ENCODE measurements at places on chromosomes 2 and 18. TPM values are rescaled to one million over a fixed set of nuclear protein-coding genes. Genes with fewer than 3 reads are reported as not detected.

BOLA3 gene
- 17.1 TPM for total RNA-seq

SIX3 gene
- total RNA-seq = 0.52 TPM

NOSTRIN gene
- total RNA-seq = 64.3 TPM

ZNF521 gene
- 3.3 TPM for total RNA-seq

ST6GAL2 gene
- not detected for total RNA-seq

TXNDC2 gene
- total RNA-seq = not detected

SCN2A gene
- total RNA-seq = 1.8 TPM

SCN3A gene
- total RNA-seq = 0.52 TPM

METTL8 gene
- total RNA-seq = 17.4 TPM

PJVK gene
- 4.2 TPM for total RNA-seq

DSC3 gene
- total RNA-seq = 0.26 TPM

DNA sequence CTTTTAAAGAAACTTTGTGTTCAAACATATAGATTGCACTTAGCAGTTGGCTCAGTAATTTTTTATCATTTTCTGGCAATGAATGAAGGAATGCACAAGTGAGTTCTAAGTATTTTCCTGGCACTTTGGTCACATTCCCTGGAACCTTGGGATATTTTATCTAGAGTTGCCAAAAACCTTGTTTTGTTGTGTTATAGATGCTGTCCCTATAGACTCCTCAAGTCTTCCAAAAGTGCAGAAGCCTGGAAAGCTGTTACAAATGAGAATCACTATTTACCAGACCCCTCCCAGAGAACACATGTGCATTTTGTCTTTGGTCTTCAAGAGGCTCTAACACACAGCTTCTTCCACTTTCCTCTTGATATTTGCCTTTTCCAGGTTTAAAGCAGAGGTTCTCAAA, 108.3 kb downstream of the RND3 start:
- no peak overlapping the region for H3K4me3 ChIP-seq
- no peaks in the 10 kb centered on the region for H3K27me3 ChIP-seq
- no peak for DNase-seq
- no peaks in the 10 kb centered on the region for H3K4me1 ChIP-seq
- no peak overlapping the region for H3K27ac ChIP-seq

DNA sequence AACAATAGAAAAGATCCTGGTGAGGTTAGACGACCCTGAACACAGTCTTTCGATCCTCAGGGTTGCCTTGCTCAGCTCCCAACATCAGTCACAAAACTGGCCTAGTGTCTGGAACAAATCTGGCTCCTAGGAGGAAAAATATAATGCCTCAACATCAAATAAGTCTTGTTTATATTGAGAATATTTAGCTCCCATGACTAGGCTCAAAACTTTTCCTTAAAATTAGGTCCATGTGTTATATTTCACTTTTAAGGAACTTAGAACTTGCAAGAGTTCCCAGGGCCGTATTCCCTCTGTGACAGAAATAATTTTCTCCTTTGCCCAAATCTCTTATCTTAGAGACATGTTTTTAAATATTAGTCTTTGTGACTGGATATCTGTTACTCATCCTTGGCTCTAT, 819.7 kb upstream of the ZEB2 start:
- H3K27me3 ChIP-seq = no peaks in the 10 kb centered on the region
- H3K4me3 ChIP-seq = no peak overlapping the region
- DNase-seq = no peak

DNA sequence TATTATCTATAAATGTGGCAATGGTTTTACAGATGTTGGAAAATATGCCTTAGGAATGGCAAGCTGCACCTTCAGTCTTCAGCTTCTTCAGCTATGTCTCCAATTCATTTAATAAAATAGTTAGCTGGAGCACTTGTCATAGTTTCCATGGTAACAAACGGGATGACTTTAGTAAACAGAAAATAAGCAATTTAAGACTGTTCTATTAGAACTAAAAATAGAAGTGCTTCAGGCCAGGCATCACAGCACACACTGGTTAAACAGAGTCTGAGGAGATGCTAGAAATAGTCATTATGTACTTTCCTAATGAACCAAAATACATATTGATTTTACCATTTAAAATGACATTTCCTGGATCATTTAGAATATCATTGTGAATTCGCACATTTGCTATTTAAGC, 195.0 kb downstream of the GCA start:
- no peaks in the 10 kb centered on the region for H3K27me3 ChIP-seq
- H3K27ac ChIP-seq = no peak overlapping the region
- no peak for DNase-seq
- H3K36me3 ChIP-seq = no peaks in the 10 kb centered on the region

- no peak overlapping the region for H3K4me3 ChIP-seq
- H3K36me3 ChIP-seq = no peaks in the 10 kb centered on the region
- no peaks in the 10 kb centered on the region for H3K4me1 ChIP-seq
- H3K27me3 ChIP-seq = no peaks in the 10 kb centered on the region
Measured at GRCh38 chr2:181196401-181196800, 216.0 kb downstream of the UBE2E3 start.

GRCh38 chr2:69017080-69017479, 4.1 kb downstream of the ANTXR1 start:
- H3K27ac ChIP-seq = no peak overlapping the region
- no peaks in the 10 kb centered on the region for H3K36me3 ChIP-seq
- H3K4me3 ChIP-seq = no peak overlapping the region

DNA sequence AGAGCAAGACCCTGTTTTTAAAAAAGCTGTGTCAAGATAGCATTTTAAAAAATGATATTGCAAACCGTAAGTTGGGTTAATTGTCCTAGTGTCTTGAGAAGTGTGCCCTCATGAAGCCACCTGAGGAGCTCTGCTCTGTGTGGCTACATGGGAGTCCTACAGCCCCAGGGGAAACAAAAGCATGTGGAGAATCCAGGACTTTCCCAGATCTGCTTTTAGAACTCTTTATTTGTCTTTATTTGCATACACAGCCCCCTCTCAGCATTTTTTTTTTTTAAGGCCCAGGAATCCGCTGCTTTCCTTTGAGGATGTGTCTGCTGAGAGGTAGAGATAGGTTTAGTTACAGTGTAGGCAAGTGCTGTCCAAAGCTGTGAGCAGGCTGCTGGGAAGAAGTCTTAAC, 219.2 kb downstream of the FHOD3 start:
- H3K36me3 ChIP-seq = no peaks in the 10 kb centered on the region
- no peaks in the 10 kb centered on the region for H3K27me3 ChIP-seq

GRCh38 chr18:13539843-13540476, 186.4 kb downstream of the FAM210A start:
- peaks cover 26% of the 10 kb centered on the region for H3K4me1 ChIP-seq
- no peak for DNase-seq
- H3K36me3 ChIP-seq = no peaks in the 10 kb centered on the region
- no peak overlapping the region for H3K4me3 ChIP-seq

DNA sequence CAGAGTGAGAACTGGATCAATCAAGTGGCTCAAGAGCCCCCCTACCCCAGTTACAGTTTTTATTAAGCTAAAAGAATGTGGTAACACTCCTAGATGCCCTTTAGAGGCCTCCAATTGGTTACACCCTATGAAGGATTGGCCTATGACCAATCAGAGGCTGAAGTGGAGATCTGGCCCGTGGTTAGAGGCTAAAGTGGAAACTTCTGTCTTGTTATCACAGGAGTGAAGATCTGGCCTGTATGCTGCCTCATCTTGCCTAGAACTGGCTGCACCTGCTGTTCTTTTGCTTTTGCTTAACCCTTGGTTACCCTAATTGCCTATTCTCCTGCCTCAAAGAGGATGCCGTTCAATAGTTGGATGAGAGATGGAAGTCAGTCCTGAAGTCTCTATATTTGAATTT, 100.1 kb upstream of the MAP2 start:
- no peak overlapping the region for H3K4me3 ChIP-seq
- H3K36me3 ChIP-seq = no peaks in the 10 kb centered on the region
- H3K4me1 ChIP-seq = peaks cover 17% of the 10 kb centered on the region

- H3K36me3 ChIP-seq = no peaks in the 10 kb centered on the region
- H3K4me1 ChIP-seq = no peaks in the 10 kb centered on the region
- H3K4me3 ChIP-seq = no peak overlapping the region
- no peak overlapping the region for H3K27ac ChIP-seq
- no peak for DNase-seq
Measured at GRCh38 chr2:56347881-56348280, 164.1 kb downstream of the CCDC85A start.

DNA sequence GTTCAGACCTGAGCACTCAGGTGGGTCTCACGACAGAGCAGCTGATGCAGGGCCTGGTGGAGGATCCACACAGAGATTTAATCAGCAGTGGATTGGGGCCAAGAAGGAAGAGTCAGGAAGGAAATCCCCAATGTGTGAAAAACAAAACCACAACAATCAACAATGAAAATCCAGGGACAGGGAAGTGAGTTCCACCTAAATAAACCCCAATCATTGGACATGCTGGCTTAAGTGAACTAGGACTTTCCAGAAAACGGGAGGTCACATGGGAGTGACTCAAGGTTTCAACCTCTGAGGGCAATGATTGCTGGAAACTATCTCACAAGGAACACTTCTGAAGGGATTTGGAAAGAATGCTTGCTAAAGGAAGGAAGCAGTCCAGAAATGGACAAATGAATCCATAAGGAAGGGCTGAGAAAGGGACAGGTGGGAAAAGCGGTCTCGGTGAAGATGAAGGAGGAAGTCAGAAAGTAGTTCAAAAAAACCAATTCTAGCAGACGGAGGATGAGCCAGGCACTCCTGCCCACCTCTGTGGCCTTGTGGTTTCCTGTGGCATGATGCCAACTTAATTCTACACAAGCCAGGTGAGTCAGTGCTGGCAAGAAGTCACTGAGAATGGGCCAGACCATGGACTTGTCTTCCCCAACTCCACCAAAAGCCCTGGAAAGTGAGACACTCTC, 15.4 kb upstream of the XDH start:
- H3K4me3 ChIP-seq = no peak overlapping the region
- DNase-seq = peak; percentile 10
- H3K27me3 ChIP-seq = no peaks in the 10 kb centered on the region
- H3K4me1 ChIP-seq = no peaks in the 10 kb centered on the region
- H3K36me3 ChIP-seq = no peaks in the 10 kb centered on the region
- H3K27ac ChIP-seq = no peak overlapping the region

GRCh38 chr2:240585681-240586197, 795 bp upstream of the CAPN10 start:
- H3K36me3 ChIP-seq = no peaks in the 10 kb centered on the region
- no peak for DNase-seq

DNA sequence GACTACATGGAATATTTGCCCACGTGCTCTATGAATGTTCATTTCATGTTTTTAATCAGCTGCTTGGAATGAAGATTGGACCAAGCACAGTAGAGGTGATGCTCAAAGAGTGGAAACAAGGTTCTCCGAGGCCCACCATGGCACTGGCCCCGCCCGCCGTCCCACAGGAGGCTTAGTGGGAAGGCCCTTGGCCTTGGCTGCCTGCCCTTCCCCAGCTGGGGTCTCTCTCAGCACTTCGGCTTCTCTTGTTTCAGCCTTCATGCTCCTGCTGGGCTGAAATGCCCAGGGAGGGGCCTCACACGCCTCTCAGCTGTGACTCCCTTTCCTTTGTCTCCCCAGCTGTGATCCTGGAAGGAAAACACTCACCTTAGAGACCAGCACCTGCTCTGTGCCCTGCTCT, 833.2 kb downstream of the GALR1 start:
- no peaks in the 10 kb centered on the region for H3K36me3 ChIP-seq
- DNase-seq = no peak
- H3K27ac ChIP-seq = no peak overlapping the region

DNA sequence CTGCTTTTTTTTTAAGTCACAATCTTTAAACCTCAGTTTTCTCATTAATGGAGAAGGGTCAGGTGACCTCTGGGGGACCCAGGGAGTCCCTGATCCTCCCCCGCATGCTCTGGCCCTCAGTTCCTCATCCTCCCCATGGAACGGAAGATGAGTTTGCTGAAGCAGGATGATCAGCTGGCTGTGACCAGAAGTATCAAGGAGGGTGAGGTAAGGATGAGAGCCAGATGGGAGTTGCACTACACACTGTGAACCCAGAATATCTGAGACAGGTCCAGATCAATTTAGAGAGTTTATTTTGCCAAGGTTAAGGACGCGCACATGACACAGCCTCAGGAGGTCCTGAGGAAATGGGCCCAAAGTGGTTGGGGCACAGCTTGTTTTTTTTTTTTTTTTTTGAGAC, 3.8 kb downstream of the CATIP start:
- H3K27ac ChIP-seq = peak overlapping the region; percentile 62
- no peak overlapping the region for H3K4me3 ChIP-seq
- peak; percentile 60 for DNase-seq
- no peaks in the 10 kb centered on the region for H3K27me3 ChIP-seq

DNA sequence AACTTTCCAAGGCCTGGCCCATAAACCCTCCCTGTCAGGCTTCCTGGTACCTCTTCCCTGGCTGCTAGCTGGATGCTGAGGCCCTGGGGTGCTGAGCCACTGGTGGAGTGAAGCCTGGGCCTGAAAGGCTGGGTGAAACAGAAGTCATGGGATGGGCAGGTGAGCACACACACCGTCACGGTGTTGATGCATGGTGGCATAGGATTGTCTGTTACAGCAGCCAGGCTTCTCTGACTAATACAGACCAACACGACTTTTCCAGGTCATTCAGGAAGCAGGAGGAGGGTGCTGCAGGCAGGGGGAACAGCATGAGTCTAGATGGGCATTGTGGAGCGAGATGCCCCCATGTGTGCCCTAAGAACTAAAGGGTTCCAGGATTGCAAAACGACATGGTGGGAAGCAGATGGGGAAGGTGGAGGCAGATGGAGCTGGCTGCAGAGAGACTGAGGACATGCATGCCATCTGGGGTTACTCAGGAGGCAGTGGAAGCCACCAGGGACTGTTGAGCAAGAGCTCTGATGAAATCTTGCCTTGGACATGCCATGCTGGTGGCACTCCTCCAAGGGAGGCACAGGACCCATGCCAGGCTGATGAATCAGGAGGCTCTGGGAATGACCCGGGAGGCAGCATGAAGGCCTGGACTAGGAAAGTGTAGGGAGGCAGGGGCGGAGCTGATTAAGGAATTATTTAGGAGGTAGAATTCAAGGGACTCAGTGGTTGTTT, 480.9 kb downstream of the TSN start:
- no peak overlapping the region for H3K27ac ChIP-seq
- no peaks in the 10 kb centered on the region for H3K36me3 ChIP-seq
- peak; percentile 41 for DNase-seq

- peak within 1 kb of the TSS; percentile 92 for H3K4me3 ChIP-seq
- no peaks in the 10 kb centered on the region for H3K36me3 ChIP-seq
- no peaks in the 10 kb centered on the region for H3K27me3 ChIP-seq
- H3K4me1 ChIP-seq = peaks cover 28% of the 10 kb centered on the region
- H3K27ac ChIP-seq = no peak within 1 kb of the TSS
Measured at GRCh38 chr18:46071653-46072375, at the start of gene PSTPIP2. PSTPIP2 (minus strand) TSS chr18:46072260; CDS start chr18:46072188, 72 bp downstream.

GRCh38 chr2:218382785-218383184, 712 bp downstream of the SLC11A1 start:
- peak overlapping the region; percentile 65 for H3K27ac ChIP-seq
- DNase-seq = no peak
- no peaks in the 10 kb centered on the region for H3K27me3 ChIP-seq
- no peak overlapping the region for H3K4me3 ChIP-seq
- peaks cover 12% of the 10 kb centered on the region for H3K4me1 ChIP-seq
- H3K36me3 ChIP-seq = no peaks in the 10 kb centered on the region
